ENCODE measurements at places on chromosomes 16 and 17.

DNA sequence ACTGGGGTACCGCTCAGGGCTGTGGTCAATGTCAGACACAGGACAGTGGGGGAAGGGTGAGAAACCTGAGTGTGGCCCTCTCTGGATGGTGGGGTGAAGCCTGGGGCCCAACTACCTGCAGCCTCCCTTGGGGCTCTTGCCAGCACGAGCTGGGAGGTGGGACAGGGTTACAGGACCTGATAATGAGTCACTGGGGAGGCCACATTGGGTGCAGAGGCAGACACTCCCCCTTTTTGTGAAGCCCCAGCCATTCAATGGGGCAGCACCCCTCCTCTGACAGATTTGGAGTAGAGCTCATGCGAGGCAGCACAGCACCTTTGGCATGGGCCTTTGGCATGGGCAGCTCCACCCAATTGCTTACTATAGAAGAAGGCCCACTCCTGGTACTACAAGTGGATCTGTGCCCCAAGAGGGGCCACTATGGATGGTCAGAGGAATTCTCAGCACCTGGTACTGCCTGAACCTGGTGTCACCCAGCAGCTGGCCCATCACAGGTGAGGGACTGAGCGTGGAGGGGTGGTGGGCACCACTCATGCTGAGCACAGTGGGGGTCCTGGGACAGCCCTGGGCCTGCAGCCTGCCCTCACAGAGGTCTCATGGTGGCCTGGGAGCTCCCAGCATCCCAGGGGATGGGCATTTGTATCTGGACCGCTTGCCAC lies 45.2 kb upstream of the SMPD3 start:
- DNase-seq = no peak

- DNase-seq = no peak
Observed at GRCh38 chr16:28569021-28569420, 15.3 kb downstream of the SGF29 start.

GRCh38 chr16:79177018-79177417 lies 423.5 kb downstream of the MAF start:
- no peak for DNase-seq

DNA sequence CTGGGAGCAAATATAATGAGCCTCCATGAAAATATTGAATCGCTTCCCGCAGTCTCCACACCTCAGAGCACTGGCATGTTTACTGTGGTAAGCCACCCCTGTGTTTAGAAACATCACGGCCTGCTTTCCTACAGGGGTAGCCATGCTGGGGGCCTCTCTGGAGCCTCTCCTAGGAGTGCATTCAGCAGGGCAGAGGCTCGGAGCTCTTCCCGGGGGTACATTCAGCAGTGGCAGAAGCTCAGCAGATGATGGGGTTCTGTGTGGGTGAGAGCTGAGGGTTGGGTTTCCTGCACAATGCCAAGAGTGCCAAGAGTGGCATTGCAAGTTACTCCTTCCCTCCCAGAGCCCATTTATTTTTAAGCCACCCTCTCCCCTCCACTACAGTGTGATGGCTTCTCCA lies 386.6 kb downstream of the SEC14L1 start:
- no peak for DNase-seq

GRCh38 chr17:1073241-1073962 lies 76.5 kb downstream of the TIMM22 start:
- no peak for DNase-seq

DNA sequence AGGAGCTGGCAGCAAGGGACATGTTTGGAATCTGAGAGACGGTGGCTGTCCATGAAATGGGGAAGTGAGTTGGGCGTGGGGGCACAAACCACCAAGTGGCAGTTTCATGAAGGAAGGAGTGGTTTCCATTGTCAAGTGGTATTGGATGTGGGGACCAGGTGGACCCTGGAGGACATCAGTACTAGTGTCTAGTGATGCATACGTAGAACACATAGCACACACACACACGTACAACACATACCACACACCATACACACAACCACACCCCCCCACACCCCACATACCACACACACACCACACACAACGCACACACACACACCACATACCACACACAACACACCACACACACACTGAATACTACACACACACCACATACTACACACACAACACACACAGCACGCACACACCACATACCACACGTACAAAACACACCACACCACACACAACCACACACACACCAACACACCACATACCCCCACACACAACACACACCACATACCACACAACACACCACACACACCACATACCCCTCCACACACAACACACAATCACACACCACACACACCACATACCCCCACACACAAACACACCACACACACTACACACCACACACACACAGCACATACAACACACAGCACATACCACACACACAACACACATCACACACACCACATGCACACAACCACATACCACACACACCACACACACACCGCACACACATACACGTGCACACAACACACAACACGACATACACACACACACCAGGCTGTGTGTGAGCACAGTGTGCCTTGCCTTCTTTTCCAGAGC lies 41.1 kb upstream of the GSE1 start:
- no peak for DNase-seq

DNA sequence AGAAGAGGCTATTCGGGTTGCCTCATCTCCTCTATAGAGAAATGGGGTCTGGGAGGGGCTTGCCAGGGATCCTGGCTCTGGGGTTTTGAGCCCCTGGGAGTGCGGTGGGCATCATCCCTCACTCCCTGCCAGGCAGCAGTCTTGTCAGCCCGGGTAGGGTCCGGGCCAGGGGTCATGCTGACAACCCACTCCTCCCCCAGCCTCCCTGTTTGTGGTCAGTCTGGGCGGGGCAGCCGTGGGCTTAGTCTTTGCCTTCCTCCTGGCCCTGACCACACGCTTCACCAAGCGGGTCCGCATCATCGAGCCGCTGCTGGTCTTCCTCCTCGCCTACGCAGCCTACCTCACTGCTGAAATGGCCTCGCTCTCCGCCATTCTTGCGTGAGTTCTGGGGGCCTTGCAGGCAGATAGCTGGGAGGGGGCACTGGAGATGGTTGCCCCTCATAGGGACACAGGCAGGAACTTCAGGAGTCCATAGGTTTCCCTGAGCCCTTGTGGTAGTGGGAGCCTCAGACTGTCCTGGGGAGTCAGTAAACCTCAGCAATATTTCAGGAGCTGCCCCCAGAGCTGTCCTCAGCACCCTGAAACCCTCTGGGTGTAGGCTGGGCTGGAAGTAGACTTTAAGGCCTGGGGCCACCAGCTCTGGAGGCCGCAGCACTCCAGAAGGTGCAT lies 6.9 kb downstream of the SLC9A5 start:
- no peak for DNase-seq

- DNase-seq = no peak
Observed at GRCh38 chr17:81713556-81714411, 1.7 kb downstream of the SLC25A10 start.

GRCh38 chr16:30023586-30023985 lies 588 bp downstream of the C16orf92 start:
- DNase-seq = no peak

- no peak for DNase-seq
Observed at GRCh38 chr16:728131-728889, 1.4 kb downstream of the HAGHL start.

DNA sequence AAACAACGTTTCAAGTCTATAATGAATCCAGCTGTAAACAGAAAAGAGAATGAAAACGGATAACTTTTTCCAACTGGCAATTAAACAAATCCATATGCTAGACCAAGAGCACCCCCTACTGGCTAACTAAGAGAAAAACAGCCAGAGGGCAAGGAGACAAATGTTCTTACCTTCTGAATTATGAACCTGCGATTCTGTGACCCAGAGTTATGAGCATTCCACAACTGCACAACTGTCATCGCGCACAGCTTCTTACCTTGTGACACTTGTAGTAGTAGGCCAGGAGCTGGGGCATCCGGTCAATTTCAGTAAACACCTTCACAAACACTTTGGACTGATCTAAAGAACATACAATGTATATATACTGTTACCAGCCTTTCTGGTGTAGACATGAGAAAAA lies 18.6 kb downstream of the COG7 start:
- DNase-seq = no peak

DNA sequence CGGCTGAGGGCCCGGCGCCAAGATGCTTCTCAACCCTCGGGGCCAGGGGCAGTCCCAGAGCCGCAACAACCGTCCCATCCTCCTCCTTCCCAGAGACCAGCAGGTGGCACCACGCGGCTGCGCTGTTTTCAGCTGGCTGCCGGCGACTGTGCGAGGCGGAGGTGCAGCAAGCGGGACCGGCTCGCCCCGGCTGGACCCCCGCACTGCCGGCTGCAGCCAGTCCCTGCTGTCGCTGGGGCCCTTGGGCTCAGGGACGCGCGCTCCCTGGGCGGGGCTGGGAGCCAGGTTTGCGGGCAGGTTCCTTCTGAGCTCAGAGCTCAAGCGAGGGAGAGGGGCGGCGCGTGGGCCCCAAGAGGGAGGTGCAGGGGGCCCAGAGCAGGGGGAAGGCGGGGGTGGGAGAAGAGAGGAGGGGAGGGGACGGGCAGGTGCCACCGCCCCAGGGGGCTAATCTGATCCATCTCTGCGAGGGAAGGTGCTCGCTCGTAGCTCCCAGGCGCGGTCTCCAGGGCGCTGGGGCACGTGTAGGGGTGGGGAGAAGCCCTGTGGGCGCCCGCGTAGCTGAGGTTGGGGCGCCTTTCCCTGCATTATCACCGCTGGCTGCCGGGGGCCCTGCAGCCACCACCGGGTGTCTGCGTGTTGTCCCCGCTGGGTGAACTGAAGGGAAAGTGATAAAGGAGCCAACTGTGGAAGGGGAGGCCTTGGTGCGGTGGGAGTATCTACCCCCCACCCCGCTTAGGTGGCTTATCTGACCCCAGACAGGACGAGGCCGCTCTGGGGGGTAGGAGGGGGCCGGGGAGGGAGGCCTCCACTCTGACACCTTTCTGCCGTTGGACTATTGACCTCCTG lies 24.2 kb downstream of the STAT5A start:
- DNase-seq = peak; percentile 67

GRCh38 chr17:81354954-81355347 lies 40.3 kb upstream of the BAHCC1 start:
- DNase-seq = no peak

- DNase-seq = no peak
Observed at GRCh38 chr17:68819465-68819864, 135.7 kb downstream of the ABCA8 start.

Data from stimulated activated CD4-positive, alpha-beta T cell treated with anti-CD3 and anti-CD28 coated beads, Interleukin-1b, Interleukin-23, amount 100 ng/mL, for 4 hours (primary cell).